Ascending aorta (tissue), 2 donors: ENCODE measurements at places on chromosomes 5 and 9.

DNA sequence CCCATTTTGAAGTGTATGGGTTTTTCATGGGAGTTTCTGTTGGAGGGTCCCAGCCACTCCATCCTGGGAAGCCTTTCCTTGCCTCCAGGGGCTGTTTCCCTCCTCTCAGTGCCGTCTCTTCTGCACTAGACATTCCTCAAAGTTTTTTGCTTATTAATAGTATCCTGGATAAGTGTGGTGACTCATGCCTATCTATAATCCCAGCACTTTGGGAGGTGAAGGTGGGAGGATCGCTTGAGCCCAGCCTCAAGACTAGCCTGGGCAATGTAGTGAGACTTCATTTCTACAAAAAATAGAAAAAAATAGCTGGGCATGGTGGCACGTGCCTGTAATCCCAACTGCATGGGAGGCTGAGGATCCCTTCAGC is 43.1 kb downstream of the RALGPS1 start:
- DNase-seq = no peak

DNA sequence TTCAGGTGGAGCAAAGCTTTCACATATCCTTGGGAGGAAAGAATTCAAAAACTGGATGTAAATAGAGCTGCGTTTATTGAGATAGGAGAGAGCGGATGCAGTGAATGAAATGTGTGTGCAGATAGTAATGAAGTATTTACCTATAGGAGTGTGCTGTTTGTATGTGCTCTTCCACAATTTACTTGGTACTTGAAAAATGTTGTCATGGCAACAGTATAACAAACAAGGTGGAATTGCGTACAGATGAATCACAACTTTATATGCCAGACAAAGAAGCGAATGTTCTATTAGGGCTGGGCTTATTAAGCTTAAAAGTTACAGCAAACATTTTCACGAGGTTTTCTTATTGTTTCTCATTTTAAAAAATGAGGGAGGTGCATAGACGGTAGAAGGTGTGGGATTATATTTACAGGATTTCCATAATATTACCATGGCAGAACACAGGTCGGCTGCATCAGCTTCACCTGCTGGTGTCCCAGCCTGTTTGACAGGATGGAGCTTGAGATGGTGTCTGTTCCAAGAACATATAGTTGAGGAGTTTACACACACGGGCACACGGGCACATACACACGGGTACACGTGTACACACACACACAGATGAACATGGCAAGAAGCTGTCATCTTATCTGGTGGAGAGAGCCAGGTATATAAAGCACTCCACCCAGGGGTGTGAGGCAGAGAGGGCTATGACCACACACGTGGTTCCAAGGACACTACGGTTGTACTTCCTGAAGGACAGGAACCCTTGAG is 155.7 kb downstream of the RMI1 start:
- DNase-seq = no peak

GRCh38 chr9:19130436-19130835 is 3.1 kb upstream of the PLIN2 start:
- DNase-seq = no peak

- DNase-seq = no peak
These were observed 678.1 kb upstream of the ZNF608 start for GRCh38 chr5:125424402-125425141.

DNA sequence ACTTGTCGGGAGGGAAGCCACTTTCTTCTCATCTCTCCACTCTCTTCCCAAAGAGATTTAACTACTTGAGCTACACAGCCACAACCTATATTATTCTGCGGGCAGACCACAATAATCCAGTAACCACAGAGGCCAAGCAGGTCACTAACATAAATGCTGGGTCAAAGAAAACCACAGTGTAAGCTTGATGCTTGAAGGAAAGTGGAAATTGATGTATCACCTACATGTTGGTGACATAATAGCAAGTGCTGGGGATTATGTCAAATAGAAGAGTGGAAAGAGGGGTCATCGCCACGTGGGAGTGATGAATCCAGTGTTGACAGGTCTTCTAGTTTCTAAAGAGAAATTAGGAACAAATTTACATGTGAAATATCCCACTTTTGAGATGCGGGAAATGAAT is 40.9 kb downstream of the RFK start:
- no peak for DNase-seq

GRCh38 chr9:78121488-78121887 is 89.9 kb upstream of the GNAQ start:
- no peak for DNase-seq

GRCh38 chr9:119307471-119307870 is 61.8 kb downstream of the BRINP1 start:
- no peak for DNase-seq

GRCh38 chr9:68941780-68942459 is 72.0 kb downstream of the PRKACG start:
- DNase-seq = no peak
